ENCODE measurements at places on chromosomes 7 and 10. TPM values are rescaled to one million over a fixed set of nuclear protein-coding genes. Genes with fewer than 3 reads are reported as not detected.

The DLX5 gene
- total RNA-seq = not detected

DNA sequence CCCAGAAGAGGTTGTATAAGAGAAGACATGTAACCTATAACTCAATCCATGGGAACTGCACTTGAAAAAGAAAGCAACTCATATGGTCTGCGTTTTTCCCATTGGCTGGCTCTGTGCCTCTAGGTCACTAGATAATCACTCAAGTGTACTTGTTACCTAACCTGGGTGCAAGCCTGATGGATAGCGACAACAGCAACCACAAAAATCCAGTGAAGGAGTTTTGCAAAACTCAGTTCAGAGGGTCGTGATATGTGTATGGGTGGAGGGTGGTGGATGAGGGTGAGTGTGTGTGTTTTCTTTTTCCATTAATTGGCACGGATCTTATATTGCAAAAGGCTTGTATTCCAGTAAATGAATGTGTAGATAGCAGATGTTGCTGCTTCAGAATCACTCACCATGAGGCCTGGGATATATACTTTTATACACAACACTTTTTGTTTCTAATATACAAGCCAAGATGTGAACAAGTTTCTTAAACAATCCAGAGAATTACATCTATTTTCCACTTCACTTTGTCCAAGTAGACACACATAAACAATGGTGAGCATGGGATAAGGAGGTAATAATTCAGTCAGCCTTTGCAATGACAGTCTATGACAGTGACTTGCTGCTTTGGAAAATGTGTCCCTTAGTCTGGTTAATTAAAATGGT is 286.9 kb upstream of the DKK1 start:
- DNase-seq = no peak
- H3K27ac ChIP-seq = no peak overlapping the region
- H3K4me1 ChIP-seq = no peaks in the 10 kb centered on the region
- no peaks in the 10 kb centered on the region for H3K27me3 ChIP-seq

DNA sequence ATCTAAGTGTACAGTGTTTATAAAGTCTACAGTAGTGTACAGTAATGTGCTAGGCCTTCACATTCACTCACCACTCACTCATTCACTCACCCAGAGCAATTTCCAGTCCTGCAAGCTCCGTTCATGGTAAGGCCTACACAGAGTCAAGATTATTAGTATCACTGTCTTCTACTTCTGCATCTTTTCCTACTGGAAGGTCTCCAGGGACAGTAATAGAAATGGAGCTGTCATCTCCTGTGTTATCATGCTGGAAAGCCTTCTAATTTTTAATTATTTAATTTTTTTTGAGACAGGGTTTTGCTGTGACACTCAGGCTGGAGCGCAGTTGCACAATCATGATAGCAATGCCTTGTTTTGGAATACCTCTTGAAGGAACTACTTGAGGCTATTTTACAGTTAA is 207.0 kb downstream of the HTR7 start:
- no peaks in the 10 kb centered on the region for H3K36me3 ChIP-seq
- H3K4me1 ChIP-seq = no peaks in the 10 kb centered on the region
- no peak overlapping the region for H3K4me3 ChIP-seq
- H3K27ac ChIP-seq = no peak overlapping the region
- DNase-seq = no peak

- H3K36me3 ChIP-seq = no peaks in the 10 kb centered on the region
- no peak for DNase-seq
- H3K27me3 ChIP-seq = peaks cover 2% of the 10 kb centered on the region
- H3K4me1 ChIP-seq = peaks cover 18% of the 10 kb centered on the region
- no peak overlapping the region for H3K4me3 ChIP-seq
Measured at GRCh38 chr10:49645417-49645816, 31.6 kb downstream of the CHAT start.

- DNase-seq = no peak
- H3K4me1 ChIP-seq = peaks cover 35% of the 10 kb centered on the region
- H3K4me3 ChIP-seq = no peak overlapping the region
- peaks cover 2% of the 10 kb centered on the region for H3K27me3 ChIP-seq
- peak overlapping the region; percentile 75 for H3K27ac ChIP-seq
- peaks cover 18% of the 10 kb centered on the region for H3K36me3 ChIP-seq
Measured at GRCh38 chr7:21412957-21413356, 14.9 kb upstream of the SP4 start.

GRCh38 chr10:125089469-125089868 is 70.9 kb downstream of the CTBP2 start:
- no peak overlapping the region for H3K4me3 ChIP-seq
- no peaks in the 10 kb centered on the region for H3K4me1 ChIP-seq
- H3K27me3 ChIP-seq = peaks cover 7% of the 10 kb centered on the region
- H3K27ac ChIP-seq = no peak overlapping the region
- H3K36me3 ChIP-seq = no peaks in the 10 kb centered on the region

The NKX1-2 gene
- not detected for total RNA-seq

DNA sequence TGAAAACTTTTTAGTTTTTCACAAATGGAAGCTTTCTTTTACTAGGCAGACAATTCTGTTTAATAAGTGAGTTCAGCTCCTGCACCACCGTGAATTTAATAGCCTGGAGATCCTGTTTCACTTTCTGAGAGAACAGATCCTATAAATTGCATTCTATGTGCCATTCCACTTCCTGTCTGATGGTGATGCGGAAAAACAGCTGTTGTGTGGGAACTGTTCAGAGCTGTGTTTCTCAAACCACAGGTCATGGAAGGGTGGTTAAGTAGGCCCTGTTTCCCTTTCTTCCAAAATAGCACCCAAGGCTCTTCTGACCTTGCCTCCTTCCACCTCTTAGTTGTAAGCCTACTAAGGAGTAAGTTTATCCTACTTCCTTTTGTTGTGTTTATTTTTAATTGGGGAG is 97.2 kb upstream of the DKK1 start:
- no peaks in the 10 kb centered on the region for H3K36me3 ChIP-seq
- H3K27ac ChIP-seq = no peak overlapping the region
- H3K4me1 ChIP-seq = no peaks in the 10 kb centered on the region
- no peak overlapping the region for H3K4me3 ChIP-seq

Measured in activated CD4-positive, alpha-beta memory T cell treated with anti-CD3 and anti-CD28 coated beads, Interleukin-2, amount 10 ng/mL, durations not matched to agents 7 days and 5 days (primary cell).